ENCODE measurements at places on chromosomes 7 and 10. TPM values are rescaled to one million over a fixed set of nuclear protein-coding genes. Genes with fewer than 3 reads are reported as not detected.

GRCh38 chr7:2698581-2699288 lies 10.7 kb downstream of the AMZ1 start:
- H3K36me3 ChIP-seq = no peaks in the 10 kb centered on the region
- no peak overlapping the region for H3K4me3 ChIP-seq
- peak; percentile 45 for DNase-seq
- H3K4me1 ChIP-seq = peaks cover 29% of the 10 kb centered on the region

- no peak overlapping the region for H3K27ac ChIP-seq
- no peaks in the 10 kb centered on the region for H3K27me3 ChIP-seq
- H3K4me3 ChIP-seq = no peak overlapping the region
- no peak for DNase-seq
Observed at GRCh38 chr7:131424219-131424822, 96.6 kb downstream of the MKLN1 start.

DNA sequence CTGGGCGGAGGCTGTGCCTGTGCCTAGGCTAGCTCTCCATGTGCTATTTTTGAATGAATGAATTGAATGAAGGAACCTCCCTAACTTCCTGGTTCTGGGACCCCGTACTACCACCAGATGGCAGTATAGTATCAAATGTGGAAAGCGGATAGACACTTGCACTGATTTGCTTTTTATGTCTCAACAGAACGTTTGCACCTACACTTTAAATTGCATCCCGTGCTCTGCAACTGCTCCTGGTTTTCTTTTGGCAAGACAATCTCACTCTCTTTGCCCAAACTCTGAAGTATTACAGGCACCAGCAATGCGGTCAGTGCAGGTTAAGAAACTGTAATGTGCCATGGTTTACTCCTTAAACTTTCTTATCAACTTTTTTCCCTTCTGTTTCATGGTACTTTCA lies 6.5 kb downstream of the FZD8 start:
- peaks cover 20% of the 10 kb centered on the region for H3K27me3 ChIP-seq
- H3K4me1 ChIP-seq = peaks cover 12% of the 10 kb centered on the region
- no peak overlapping the region for H3K27ac ChIP-seq
- H3K36me3 ChIP-seq = no peaks in the 10 kb centered on the region

- no peaks in the 10 kb centered on the region for H3K27me3 ChIP-seq
- H3K27ac ChIP-seq = no peak overlapping the region
- H3K4me3 ChIP-seq = no peak overlapping the region
- H3K4me1 ChIP-seq = peaks cover 16% of the 10 kb centered on the region
- DNase-seq = no peak
Observed at GRCh38 chr10:70673043-70673928, 980 bp downstream of the ADAMTS14 start.

Gene NRAP
- total RNA-seq = not detected

Gene CYP17A1
- total RNA-seq = not detected

- H3K36me3 ChIP-seq = peaks cover 11% of the 10 kb centered on the region
- peak; percentile 83 for DNase-seq
- H3K4me1 ChIP-seq = peaks cover 79% of the 10 kb centered on the region
- no peak overlapping the region for H3K4me3 ChIP-seq
- no peaks in the 10 kb centered on the region for H3K27me3 ChIP-seq
Observed at GRCh38 chr7:50339990-50340500, 35.5 kb downstream of the IKZF1 start.

DNA sequence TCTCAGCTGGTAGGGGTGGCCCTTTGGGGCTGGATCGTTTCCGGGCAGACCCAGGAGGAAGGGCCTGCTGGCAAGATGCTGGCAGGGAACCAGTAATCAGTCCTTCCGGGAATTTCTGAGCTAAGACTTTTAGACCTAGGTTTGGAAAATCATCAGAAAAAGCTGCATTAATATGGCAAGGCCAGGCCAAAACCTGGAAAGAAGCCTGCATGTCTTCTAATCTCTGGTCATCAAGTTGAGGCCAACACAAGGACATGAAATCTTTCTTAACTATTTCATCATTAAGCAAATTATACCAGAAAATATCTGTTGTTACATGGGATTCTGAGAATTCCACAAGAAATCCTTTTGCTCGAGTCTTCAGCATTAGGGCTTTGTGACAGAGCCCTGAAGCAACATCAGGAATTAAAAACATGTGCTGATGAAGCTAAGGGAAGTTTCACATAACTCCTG lies 19.9 kb downstream of the CPA1 start:
- H3K27me3 ChIP-seq = no peaks in the 10 kb centered on the region
- DNase-seq = no peak
- peaks cover 4% of the 10 kb centered on the region for H3K36me3 ChIP-seq
- H3K4me1 ChIP-seq = no peaks in the 10 kb centered on the region

Gene SOSTDC1
- not detected for total RNA-seq

Gene RAB19
- 3.3 TPM for total RNA-seq

GRCh38 chr7:117281562-117281961 lies 41.3 kb downstream of the WNT2 start:
- H3K27ac ChIP-seq = no peak overlapping the region
- no peaks in the 10 kb centered on the region for H3K27me3 ChIP-seq
- H3K36me3 ChIP-seq = no peaks in the 10 kb centered on the region
- H3K4me1 ChIP-seq = no peaks in the 10 kb centered on the region

Gene MUC12
- total RNA-seq = 4.6 TPM

GRCh38 chr10:113339121-113339520 lies 213.7 kb upstream of the HABP2 start:
- H3K4me1 ChIP-seq = no peaks in the 10 kb centered on the region
- no peak overlapping the region for H3K27ac ChIP-seq
- H3K27me3 ChIP-seq = no peaks in the 10 kb centered on the region
- no peak overlapping the region for H3K4me3 ChIP-seq
- no peaks in the 10 kb centered on the region for H3K36me3 ChIP-seq

DNA sequence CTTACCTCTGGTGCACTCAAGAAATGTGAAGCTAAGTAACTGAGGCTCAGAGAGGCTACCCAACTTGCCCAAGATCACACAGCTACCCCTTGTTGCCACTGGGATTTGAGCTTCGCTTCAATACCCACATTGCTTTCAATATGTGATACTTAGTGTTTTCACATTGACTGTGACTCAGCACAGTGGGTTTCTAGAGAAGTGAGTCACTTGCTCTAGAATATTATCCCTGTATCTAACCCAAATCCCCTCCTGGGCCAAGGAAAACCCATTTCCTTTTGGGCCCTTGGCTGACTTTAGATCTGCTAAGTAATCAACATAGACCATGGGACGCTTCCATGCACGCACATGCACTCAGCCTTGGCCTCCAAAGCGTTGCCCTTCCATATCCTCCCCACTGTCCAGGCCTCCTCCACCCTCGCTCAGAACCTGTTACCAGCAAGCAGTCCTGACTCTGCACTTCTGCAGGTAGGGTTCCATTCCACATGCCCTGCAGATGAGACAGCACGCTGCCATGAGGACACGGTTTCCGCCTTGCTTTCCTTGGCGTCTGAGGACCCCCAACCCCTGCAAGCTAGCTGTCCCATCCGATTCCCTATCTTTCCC lies 87.7 kb upstream of the CHST15 start:
- no peak overlapping the region for H3K4me3 ChIP-seq
- no peak overlapping the region for H3K27ac ChIP-seq
- no peaks in the 10 kb centered on the region for H3K27me3 ChIP-seq
- no peak for DNase-seq
- no peaks in the 10 kb centered on the region for H3K36me3 ChIP-seq

GRCh38 chr7:134513169-134513752 lies 14.1 kb upstream of the AKR1B10 start:
- no peak overlapping the region for H3K27ac ChIP-seq
- no peaks in the 10 kb centered on the region for H3K36me3 ChIP-seq
- no peaks in the 10 kb centered on the region for H3K4me1 ChIP-seq
- no peak for DNase-seq
- no peak overlapping the region for H3K4me3 ChIP-seq
- H3K27me3 ChIP-seq = no peaks in the 10 kb centered on the region

Gene FOXI2
- not detected for total RNA-seq

- no peak overlapping the region for H3K27ac ChIP-seq
- no peak overlapping the region for H3K4me3 ChIP-seq
- no peaks in the 10 kb centered on the region for H3K4me1 ChIP-seq
- no peaks in the 10 kb centered on the region for H3K27me3 ChIP-seq
- no peak for DNase-seq
- H3K36me3 ChIP-seq = no peaks in the 10 kb centered on the region
Observed at GRCh38 chr7:116404389-116404788, 95.1 kb upstream of the CAV2 start.

DNA sequence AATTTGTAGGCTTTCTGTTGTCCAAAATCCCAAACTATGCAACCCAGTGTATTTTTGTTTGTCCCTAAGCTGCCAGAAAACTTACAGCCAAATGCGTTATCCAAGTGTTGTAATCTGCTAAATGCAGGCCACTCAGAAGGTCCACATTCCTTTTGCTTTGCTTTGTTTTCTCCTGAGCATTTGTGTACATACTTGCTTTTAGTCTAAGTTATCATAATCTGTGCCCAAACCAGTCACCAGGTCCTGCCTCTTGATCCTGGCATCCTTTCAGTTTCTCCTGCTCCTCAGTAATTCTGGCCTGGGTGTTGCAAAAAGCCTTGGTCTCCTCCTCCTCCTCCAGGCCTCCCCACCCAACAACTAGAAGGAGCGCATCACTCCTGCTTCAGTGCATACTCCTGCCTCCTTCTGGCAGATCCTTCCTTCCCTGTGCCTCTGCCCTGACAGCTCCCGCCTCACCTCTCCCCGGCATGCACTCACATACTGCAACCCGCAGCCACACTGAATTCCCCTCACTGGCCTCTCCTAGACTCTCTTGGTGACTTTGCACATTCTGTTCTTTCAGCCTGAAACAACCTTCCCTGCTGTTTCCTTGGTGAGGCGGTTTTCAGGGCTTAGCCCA lies 2.3 kb downstream of the DENND2A start:
- peaks cover 17% of the 10 kb centered on the region for H3K4me1 ChIP-seq
- no peak overlapping the region for H3K4me3 ChIP-seq
- H3K36me3 ChIP-seq = no peaks in the 10 kb centered on the region

DNA sequence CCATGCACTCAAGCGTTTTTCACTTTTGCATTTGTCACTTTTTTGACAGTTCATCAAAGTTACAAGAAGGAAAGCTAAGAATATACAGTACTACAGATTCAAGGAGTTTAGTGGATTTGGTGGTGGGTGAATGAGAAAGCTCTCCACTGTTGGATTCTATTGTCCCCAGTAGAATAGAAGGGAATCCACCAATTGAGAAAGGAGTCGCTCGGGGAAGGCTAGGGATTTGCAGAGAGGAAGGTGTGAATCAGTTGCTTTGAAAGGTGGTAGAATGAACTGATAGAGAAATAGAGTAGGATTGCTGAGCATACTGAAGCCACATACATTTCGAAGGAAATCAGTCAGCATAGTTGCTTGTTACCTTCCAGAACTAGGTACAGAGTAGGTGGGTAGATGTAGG lies 33.7 kb upstream of the GLCCI1 start:
- no peak for DNase-seq
- no peaks in the 10 kb centered on the region for H3K36me3 ChIP-seq
- H3K4me1 ChIP-seq = peaks cover 6% of the 10 kb centered on the region
- no peak overlapping the region for H3K27ac ChIP-seq
- no peaks in the 10 kb centered on the region for H3K27me3 ChIP-seq

Gene PKD2L1
- not detected for total RNA-seq

Gene NPTX2
- not detected for total RNA-seq

Gene EIF5AL1
- 2.0 TPM for total RNA-seq

DNA sequence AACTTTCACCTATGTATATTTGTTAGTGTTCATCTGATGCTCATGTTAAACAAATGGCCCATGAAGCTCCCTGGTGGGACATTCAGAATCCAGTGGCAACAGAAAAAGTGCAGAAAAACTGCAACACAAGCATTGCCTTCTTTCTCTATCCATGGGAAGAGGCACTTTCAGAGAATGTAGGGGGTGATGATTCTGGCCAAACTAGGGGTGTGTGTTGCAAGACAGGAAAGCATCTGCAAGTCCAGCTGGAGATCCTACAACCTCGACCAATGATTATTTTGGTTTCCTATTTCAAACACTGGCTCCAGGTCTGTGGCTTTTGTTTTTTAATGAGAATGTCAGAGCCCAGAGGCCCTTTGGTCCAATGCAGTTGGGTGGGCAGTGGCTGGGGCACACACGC lies 198.7 kb downstream of the CXCL12 start:
- H3K27ac ChIP-seq = no peak overlapping the region
- no peaks in the 10 kb centered on the region for H3K4me1 ChIP-seq
- no peaks in the 10 kb centered on the region for H3K36me3 ChIP-seq
- no peaks in the 10 kb centered on the region for H3K27me3 ChIP-seq
- H3K4me3 ChIP-seq = no peak overlapping the region

Gene STEAP2
- not detected for total RNA-seq

DNA sequence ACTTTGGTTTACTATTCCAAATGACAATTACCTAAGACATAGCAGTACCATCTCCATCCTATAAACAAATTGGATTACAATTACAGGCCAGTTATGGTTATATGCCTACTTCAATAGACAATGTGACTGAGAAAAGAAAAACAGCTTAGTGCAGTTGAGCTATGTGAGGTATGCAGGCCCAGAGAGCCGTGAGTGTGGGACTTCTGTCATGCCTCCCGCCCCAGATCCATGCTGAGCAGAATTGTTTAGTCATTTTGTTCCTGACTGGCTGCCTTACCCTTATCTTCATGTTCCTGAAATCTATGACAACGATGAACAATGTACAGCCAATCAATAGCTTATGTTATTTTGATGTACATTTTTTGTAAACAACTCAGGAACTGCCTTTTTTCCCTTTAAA lies 21.7 kb downstream of the LARP4B start:
- no peak overlapping the region for H3K4me3 ChIP-seq
- peaks cover 8% of the 10 kb centered on the region for H3K36me3 ChIP-seq
- no peaks in the 10 kb centered on the region for H3K4me1 ChIP-seq

GRCh38 chr10:28906934-28907333 lies 229.6 kb downstream of the BAMBI start:
- H3K4me1 ChIP-seq = no peaks in the 10 kb centered on the region
- no peaks in the 10 kb centered on the region for H3K27me3 ChIP-seq
- H3K36me3 ChIP-seq = no peaks in the 10 kb centered on the region
- H3K4me3 ChIP-seq = no peak overlapping the region
- H3K27ac ChIP-seq = no peak overlapping the region
- no peak for DNase-seq

DNA sequence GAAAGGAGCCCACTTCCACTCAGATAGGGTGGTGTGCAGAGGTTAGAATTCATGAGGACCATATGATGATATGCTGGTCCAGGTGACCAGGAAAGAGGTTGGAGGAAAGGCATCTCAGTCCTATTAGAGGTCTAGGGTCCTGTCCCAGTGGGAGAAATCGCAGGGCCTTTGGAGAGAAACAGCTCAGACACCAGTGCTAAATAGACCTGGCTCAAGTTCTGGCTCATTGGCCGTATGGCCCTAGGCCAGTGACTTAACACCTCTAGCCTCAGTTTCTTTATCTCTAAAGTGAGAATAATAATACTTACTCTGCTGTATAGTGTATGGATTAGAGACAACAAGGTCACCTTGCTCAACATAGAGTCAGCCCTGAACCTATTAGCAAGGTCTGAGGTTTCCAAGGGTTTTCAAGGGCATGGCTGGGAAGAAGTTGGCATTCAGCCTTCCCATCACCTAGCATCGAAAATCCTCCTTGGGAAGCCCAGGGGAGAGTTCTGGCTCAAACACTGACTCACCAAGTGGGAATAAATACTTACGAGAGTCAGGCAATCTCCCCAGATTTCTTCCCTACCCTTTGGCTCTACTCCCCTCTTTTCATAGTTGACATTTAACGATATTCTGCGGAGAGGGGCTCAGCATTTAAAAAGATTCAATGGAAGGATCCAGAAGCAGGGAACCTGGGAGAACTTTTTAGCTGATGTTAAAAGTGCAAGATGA lies 473.1 kb upstream of the PODXL start:
- no peaks in the 10 kb centered on the region for H3K27me3 ChIP-seq
- no peaks in the 10 kb centered on the region for H3K4me1 ChIP-seq
- no peak for DNase-seq
